Activated T-cell treated with anti-CD3 and anti-CD28 coated beads for 48 hours (primary cell): ENCODE measurements at places on chromosomes 5 and 9.

DNA sequence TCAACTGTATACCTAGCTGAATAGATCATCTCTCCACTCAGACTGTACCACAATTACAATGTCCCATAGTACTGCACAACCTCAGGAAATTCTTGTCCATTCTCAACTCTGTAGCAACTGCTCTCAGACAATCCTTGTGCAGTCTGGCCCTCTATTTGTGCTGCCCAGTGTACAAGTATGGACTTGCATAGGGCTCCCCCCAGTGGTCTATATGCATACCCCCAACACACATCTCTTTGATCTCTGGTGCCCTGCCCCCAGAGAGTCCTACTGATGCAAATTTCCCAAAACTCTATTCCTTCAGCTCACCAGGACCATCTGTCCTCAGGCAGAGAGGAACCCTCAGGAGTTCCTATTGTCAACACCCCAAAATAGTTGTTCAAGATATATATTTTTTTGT is 205.3 kb downstream of the SLCO4C1 start:
- DNase-seq, result no peak

DNA sequence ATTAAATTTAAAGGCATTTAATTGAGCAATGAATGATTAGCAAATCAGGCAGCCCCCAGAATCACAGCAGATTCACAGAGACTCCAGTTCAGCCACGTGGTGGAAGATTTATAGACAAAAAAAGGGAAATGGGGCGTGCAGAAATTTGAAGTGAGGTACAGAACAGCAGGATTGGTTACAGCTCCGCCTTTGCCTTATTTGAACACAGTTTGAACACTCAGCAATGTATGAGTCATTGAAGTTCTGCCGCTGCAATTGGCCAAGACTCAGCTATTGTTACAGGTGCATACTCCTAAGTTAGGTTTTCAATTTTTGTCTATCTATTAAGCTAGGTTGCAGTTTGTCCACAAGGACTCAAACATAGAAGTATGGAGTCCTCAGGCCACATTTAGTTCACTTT is 157.7 kb upstream of the SLC12A2 start:
- no peak for DNase-seq

DNA sequence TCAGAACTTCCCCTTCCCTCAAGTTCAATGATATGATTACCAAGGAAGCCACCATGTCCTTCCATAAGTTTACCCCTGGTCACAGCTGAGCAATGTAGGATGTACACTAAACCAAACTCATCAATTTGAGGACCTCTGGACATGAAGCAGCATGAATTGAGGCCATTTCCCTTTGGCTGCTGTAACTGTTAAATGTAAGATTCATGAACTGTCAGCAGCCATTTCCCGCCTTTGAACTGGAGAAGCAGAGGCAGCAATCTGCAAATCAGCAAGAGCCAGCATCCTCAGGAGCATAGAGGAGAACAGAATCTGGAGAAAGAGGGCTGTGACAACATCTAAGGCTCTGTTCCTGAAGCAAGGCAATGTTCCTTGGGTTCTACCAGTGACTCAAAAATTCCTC is 104.3 kb upstream of the PTGER4 start:
- DNase-seq, result no peak

DNA sequence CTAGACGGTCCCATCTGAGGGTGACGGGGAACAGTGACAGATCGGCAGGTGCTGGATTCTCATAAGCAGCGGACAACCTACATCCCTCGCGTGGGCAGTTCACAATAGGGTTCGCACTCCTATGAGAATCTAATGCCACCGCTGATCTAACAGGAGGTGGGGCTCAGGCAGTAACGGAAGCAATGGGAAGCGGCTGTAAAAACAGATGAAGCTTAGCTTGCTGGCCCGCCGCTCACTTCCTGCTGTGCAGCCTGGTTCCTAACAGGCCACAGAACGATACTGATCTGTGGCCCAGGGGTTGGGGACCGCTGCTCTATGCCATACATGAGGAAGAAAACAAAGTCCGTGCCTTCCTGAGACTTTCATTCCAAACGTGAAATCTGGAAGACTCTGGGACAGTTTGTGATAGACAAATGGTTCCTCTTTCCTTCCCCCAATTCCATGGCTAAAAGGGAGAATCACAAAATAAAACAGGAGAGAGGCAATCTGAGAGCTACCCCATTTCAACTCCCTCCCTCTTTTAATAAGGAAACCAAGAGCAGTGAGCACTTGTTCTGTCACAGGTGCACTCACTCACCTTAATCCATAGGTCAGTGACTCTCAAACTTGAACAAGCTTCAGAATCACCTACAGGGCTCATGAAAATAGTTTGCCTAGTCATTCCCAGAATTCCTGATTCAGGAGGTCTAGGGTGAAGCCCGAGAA is 12.1 kb downstream of the PDCL start:
- DNase-seq, result no peak

DNA sequence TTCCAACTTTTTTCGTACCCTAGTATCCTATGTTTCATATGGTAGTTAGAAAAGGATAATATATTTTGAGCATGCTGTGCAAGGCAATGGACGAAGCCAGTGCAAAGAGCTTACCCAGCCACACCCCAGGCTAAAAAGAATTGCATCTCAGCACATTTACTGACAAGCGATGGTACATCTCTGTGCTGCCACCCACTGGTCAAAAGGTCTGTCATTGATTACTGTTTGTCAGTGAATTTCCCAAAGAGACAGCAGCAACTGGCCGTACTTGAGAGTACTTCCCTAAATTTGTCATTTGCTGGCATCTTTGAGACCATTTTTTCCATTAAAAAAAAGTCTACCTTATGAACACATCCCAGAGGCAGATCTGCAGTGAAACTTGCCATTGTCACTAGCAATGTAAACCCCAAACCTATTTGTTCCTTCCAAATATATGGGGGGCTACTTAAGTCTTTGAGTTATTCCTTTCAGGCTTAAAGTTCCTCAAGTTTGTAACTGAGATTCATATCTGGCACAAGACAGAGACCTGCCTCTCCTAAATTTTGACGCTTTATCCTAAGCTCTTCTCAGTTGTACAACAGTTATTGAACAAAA is 184.3 kb downstream of the CTNND2 start:
- peak; percentile 1 for DNase-seq

GRCh38 chr5:673161-673830 is 19.9 kb downstream of the TPPP start:
- no peak for DNase-seq

GRCh38 chr9:28718226-28718625 is 1144.9 kb upstream of the C9orf72 start:
- no peak for DNase-seq

DNA sequence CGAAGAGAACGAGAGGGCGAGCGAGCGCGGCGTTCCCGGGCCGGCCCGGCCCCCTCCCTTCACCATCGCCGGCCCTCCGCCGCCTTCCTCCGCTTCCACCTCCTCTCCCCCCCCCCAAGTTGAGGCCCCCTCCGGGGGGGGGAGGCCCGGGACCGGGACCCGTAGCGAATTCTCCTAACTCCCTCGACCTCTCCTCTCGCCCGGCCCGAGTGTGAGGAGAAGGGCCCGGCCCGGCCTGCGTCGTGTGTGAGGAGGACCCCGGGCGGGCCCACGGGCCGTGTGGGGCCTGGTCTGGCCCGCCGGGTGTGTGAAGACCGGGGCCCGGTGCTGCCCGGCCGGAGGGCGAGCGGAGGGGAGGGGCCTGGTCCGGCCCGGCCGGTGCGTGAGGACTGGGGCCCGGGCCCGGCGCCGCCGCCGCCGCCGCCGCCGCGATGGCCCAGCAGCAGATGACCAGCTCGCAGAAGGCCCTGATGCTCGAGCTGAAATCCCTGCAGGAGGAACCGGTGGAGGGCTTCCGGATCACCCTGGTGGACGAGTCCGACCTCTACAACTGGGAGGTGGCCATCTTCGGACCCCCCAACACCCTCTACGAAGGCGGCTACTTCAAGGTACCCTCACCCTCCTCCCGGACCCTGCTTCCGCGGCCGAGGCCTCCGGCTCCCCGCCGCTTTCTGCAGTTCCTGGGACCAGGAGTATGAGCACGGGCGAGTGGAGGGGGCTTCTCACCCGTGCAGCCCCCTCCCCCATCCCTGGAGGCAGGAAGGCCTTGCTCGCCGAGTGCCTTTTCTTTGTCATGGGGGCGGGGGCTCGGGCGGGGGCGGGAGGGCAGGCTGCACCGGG is 587 bp downstream of the UBE2R2 start:
- DNase-seq, result peak; percentile 41

GRCh38 chr9:126661521-126662251 is 48.0 kb downstream of the LMX1B start:
- no peak for DNase-seq

GRCh38 chr9:28976684-28977083 is 1403.4 kb upstream of the C9orf72 start:
- no peak for DNase-seq

GRCh38 chr5:143434261-143435209 is 31.0 kb upstream of the NR3C1 start:
- DNase-seq, result no peak

DNA sequence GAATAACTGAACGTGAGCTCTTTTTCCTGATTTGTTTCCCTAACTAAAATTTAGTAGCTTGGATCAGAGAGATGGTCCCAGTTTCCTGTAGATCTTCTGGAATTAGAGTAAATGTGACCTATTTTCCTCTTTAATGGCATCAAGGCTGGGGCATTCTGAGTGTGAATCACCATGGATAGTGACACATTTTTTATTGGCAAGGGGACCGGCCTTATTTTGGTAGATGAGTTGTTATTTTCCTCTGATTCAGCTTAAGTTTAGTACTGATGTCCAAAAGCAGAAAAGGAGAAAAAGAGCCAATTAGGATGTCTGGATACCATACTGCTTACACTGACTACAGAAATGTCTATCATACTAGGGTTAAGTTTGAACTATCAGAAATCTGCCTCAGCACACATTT is 68.1 kb downstream of the RNF38 start:
- no peak for DNase-seq

- DNase-seq, result no peak
Observed at GRCh38 chr5:34918025-34918424, 2.5 kb downstream of the BRIX1 start.

DNA sequence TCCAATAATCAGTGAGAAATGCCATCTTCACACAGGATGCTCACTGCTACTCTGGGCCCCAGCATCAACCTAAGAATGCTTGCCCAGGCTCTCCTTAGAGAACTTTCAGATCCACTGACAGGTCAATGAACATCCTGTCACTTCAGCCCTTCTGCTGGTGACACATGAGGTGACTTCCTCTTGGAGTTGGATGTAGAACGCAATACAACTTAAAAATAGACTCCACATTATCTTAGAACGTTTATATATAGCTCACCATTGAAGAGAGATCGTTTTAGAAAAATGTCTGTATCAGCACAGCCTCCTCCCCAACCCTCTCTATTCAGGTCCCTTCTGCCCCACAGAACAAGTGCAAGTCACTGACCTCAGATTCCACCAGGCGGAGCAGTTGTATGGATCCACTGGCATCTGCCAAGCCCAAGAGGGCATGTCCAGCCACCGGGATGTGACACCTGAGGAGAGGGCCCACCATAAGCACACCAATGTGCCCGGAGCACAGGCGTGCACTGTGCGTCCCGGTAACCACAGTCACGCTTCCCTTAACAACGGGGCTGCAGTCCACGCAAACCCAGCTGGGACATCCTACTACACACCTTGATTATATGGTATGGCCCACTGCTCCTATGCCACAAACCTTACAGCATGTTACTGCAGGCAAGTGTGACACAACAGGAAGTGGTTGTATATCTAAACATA is 2.9 kb downstream of the DPH7 start:
- no peak for DNase-seq
